ENCODE measurements at places on chromosomes 4 and X. TPM values are rescaled to one million over a fixed set of nuclear protein-coding genes. Genes with fewer than 3 reads are reported as not detected.

GRCh38 chr4:2790583-2791517 lies 2.0 kb upstream of the SH3BP2 start:
- H3K4me1 ChIP-seq: peaks cover 52% of the 10 kb centered on the region
- no peak overlapping the region for H3K4me3 ChIP-seq
- DNase-seq: no peak
- H3K36me3 ChIP-seq: no peaks in the 10 kb centered on the region
- no peaks in the 10 kb centered on the region for H3K27me3 ChIP-seq

GPRIN3 gene
- total RNA-seq: 9.2 TPM

- H3K36me3 ChIP-seq: no peaks in the 10 kb centered on the region
- H3K4me3 ChIP-seq: no peak overlapping the region
- DNase-seq: no peak
- no peak overlapping the region for H3K27ac ChIP-seq
- peaks cover 13% of the 10 kb centered on the region for H3K27me3 ChIP-seq
Measured at GRCh38 chr4:3599951-3600350, 67.7 kb upstream of the LRPAP1 start.

FAAH2 gene
- 1.9 TPM for total RNA-seq

- DNase-seq: no peak
- no peaks in the 10 kb centered on the region for H3K4me1 ChIP-seq
- H3K36me3 ChIP-seq: peaks cover 1% of the 10 kb centered on the region
- H3K4me3 ChIP-seq: no peak overlapping the region
- no peak overlapping the region for H3K27ac ChIP-seq
Measured at GRCh38 chr4:128241981-128242380, 45.6 kb downstream of the PGRMC2 start.

DNA sequence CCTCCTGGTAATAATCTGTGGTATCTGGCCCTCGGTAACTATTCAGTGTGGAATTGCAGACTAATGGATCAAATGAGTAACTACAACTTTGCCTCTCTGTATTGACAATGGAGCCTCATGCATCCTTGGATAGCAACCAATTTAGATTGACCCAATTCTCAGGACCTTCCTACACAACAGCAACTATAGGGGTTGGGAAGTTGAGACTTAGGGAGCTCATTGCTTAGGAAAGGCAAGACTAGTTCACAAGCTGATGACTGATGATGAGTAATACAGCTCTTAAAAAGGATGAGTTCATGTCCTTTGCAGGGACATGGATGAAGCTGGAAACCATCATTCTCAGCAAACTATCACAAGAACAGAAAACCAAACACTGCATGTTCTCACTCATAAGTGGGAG lies 47.5 kb upstream of the KLHL13 start:
- peaks cover 3% of the 10 kb centered on the region for H3K27me3 ChIP-seq
- H3K4me3 ChIP-seq: no peak overlapping the region
- H3K27ac ChIP-seq: no peak overlapping the region
- no peak for DNase-seq
- no peaks in the 10 kb centered on the region for H3K4me1 ChIP-seq

- H3K4me1 ChIP-seq: peaks cover 18% of the 10 kb centered on the region
- peaks cover 3% of the 10 kb centered on the region for H3K36me3 ChIP-seq
- H3K4me3 ChIP-seq: peak overlapping the region; percentile 40
- H3K27me3 ChIP-seq: peaks cover 78% of the 10 kb centered on the region
- DNase-seq: no peak
Measured at GRCh38 chr4:80196259-80196921, 913 bp upstream of the PRDM8 start.

- no peaks in the 10 kb centered on the region for H3K27me3 ChIP-seq
- H3K36me3 ChIP-seq: no peaks in the 10 kb centered on the region
- no peak overlapping the region for H3K27ac ChIP-seq
- no peaks in the 10 kb centered on the region for H3K4me1 ChIP-seq
- DNase-seq: no peak
Measured at GRCh38 chrX:23578079-23578478, 89.2 kb upstream of the PRDX4 start.

RAB41 gene
- total RNA-seq: not detected

DNA sequence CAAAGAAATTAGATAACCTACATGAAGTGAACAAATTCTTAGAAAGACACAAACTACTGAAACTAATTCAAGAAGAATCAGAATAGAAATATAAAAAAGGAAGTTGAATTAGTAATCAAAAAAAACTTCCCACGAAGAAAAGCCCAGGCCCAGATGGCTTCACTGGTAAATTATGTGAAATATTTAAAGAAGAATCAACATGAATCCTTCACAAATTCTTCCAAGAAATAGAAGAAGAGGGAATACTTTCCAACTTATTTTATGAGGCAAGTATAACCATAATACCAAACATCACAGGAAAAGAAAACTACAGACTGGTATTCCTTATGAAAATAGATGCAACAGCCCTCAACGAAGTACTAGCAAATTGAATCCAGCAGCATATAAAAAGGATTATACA lies 30.7 kb downstream of the MOSPD2 start:
- H3K36me3 ChIP-seq: peaks cover 34% of the 10 kb centered on the region
- DNase-seq: no peak
- no peak overlapping the region for H3K27ac ChIP-seq
- H3K27me3 ChIP-seq: no peaks in the 10 kb centered on the region
- H3K4me3 ChIP-seq: no peak overlapping the region
- H3K4me1 ChIP-seq: no peaks in the 10 kb centered on the region

Data from activated naive CD8-positive, alpha-beta T cell treated with anti-CD3 and anti-CD28 coated beads for 36 hours (primary cell).